Fibroblast of skin of left quadriceps (primary cell): ENCODE measurements at places on chromosomes 16 and 17.

GRCh38 chr16:12435730-12436129 lies 368.0 kb downstream of the CPPED1 start:
- DNase-seq, result no peak

GRCh38 chr16:67216612-67217490 lies 10.1 kb upstream of the TMEM208 start:
- no peak for DNase-seq

DNA sequence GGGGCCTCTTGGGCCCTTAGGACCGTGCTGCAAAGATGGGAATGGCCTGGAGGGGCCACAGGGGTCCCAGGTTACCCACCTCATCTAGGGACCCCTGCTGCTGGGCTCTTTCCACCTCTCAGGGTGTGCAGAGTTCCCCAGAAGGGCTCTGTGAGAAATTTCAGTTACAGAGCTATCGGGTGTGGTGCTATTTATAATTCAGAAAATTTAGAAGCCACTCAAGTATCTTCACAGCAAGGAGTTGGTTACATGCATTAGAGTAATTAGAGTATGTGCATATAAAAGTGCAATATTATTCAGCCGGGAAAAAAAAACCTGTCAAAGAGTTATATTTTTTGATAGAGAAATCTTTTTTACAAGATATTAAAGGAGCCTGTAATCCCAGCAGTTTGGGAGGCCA lies 18.9 kb downstream of the C16orf90 start:
- no peak for DNase-seq

DNA sequence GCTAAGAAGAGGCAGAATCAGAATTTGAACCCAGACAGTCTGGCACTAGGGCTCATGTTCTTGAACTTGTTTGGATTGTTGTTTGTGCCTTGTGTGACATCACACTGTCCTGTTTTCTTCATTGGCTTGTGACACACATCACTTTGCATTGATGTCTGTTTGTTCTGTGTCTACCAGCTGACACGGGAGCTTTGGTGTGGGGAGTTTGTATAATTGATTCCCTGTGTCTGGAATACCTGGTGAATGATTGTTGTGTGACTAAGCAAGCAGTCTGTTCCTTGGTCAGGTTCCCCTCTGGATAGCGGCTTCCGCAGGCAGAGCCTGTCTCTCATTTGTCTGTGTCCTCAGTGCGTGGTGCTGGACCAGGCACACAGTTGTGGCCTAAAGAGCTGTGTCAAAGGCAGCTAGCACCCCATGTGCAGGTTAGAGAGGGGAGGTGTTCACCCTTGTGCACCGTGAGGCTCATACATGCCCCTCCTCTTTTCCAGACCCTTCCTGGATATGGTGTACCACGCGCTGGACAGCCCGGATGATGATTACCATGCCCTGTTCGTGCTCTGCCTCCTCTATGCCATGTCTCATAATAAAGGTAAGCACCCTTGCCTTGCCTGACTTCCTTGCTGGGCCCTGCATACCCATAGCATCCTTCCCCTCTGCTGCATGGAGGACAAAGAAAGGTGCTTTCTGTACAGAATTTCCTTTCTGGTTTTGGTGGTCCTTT lies 80.1 kb downstream of the CLEC16A start:
- no peak for DNase-seq

DNA sequence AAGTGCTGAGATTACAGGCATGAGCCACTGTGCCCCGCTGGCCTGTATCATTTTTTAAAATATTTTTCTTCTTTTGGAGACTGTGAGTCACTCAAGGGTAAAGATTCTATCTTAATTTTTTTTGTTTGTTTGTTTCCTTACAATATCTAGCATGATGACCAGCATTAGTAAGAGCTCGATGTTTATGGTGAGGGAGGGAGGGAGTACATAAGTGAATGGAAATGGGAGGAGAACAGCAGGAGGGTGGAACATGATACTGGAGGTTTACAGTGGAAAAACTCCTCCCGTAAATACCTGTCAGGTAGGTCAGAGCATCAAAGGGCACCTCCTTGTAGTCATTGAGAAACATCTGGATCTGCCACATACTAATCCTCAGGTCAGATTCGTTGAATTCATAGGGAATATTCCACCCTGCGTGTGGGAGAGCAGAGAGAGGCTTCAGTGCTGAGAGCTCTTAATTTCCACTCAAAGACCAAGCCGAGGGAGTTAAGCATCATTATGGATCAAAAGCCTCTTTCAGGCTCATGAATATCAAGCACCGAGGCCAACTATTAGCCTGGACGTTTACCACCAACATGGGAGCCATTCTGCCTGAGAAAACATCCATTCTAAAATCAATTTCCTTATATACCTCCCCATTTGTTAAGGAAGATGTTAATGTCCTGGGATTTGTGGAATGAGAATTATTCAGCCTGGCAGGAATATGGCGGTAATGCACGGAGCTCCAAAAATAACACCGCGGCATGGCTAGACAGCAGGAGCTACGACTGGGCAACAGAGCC lies 51.8 kb downstream of the LYRM1 start:
- no peak for DNase-seq

GRCh38 chr17:64531955-64532371 lies 25.2 kb downstream of the CEP95 start:
- peak; percentile 10 for DNase-seq

- DNase-seq, result no peak
Measured at GRCh38 chr16:68200088-68200783, 35.7 kb downstream of the ESRP2 start.

DNA sequence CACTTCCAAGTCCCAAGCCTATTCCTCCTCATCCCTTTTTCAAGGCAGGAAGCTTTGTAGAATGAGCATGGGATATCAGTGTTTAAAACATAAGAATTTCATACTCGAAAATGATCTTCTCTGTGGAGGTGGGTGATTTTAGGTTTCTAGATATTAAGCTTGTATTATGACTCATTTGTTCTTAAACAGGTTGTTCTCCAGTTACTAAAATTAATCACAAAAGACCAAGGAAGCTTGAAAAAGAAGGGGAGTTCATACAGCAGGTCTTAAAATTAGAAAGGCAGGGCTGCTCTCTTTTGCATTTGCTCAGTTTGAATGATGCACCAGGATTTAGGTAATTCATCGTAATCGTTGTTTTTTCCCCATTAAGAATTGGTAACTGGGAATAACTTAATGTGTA lies 208.7 kb downstream of the PRKCA start:
- no peak for DNase-seq

GRCh38 chr16:18782697-18783429 lies 7.3 kb downstream of the RPS15A start:
- no peak for DNase-seq

GRCh38 chr17:55634702-55635101 lies 88.0 kb downstream of the TMEM100 start:
- no peak for DNase-seq

- DNase-seq, result no peak
Measured at GRCh38 chr16:51757505-51757904, 606.4 kb upstream of the SALL1 start.

- no peak for DNase-seq
Measured at GRCh38 chr17:27558842-27559505, 72.0 kb upstream of the LGALS9 start.

- DNase-seq, result no peak
Measured at GRCh38 chr17:17380145-17380925, 77.2 kb downstream of the NT5M start.
